Left kidney (tissue), 8 donors: ENCODE measurements at places on chromosomes 7 and 10. TPM values are rescaled to one million over a fixed set of nuclear protein-coding genes. Genes with fewer than 3 reads are reported as not detected.

Gene TACR2
- 0.38 TPM for polyA plus RNA-seq

Gene RBP3
- 0.10 TPM for polyA plus RNA-seq

GRCh38 chr7:51233374-51233773, 83.2 kb downstream of the COBL start:
- DNase-seq = no peak

DNA sequence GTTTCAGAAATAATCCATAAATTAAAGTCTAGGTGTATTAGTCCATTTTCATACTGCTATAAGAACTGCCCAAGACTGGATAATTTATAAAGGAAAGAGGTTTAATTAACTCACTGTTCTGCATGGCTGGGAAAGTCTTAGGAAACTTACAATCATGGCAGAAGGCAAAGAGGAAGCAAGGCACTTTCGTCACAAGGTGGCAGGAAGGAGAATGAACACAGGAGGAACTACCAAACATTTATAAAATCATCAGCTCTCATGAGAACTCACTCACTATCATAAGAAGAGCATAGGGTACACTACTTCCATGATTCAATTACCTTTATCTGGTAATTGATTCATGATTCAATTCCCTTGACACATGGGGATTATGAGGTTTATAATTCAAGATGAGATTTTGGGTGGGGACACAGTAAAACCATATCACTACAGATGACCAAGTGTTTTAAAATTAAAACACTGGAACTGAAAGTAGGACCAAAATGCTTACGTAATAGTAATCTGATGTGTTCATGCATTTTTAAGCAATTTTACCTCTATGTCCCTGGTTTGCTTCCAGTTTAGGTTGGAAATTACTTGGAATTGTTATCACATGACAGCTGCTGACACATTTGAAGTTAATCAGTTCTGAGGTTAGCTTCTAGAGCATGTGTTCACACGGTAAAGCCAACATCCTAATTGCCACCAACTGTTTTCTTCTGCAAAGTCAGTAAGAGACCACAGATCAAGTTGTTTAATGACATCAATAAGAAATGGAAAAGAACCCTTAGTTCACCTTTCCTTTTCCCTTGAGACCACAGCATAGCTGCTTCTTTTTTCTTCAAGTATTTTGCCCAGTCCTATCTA, 48.4 kb upstream of the SEMA3C start:
- DNase-seq = no peak
